ENCODE measurements at places on chromosomes 2 and 18.

- no peak for DNase-seq
Measured at GRCh38 chr2:12769492-12770105, 52.9 kb downstream of the TRIB2 start.

GRCh38 chr2:117977696-117978095 lies 36.2 kb downstream of the CCDC93 start:
- no peak for DNase-seq

- DNase-seq = no peak
Measured at GRCh38 chr2:60413069-60413813, 140.2 kb downstream of the BCL11A start.

DNA sequence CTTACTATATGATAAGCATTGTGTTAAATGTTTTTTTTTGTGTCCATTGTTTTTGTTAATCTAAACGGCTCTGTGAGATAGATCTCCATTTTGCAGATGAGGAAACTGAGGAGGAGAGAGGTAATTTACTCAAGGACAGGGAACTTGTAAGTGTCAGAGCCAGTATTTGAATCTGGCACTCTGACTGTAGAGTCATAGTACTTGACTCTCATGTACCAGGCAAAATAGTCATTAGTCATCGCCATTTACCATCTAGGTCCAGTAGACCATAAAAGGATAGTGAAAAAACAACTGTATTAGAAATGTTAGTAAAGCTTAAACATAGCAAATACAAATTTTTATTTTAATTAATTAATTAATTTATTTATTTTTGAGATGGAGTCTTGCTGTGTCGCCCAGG lies 4.8 kb downstream of the PSMD14 start:
- DNase-seq = no peak

GRCh38 chr2:232658217-232658785 lies 24.9 kb downstream of the EFHD1 start:
- DNase-seq = no peak

GRCh38 chr18:12907258-12907925 lies 23.4 kb upstream of the PTPN2 start:
- DNase-seq = no peak

DNA sequence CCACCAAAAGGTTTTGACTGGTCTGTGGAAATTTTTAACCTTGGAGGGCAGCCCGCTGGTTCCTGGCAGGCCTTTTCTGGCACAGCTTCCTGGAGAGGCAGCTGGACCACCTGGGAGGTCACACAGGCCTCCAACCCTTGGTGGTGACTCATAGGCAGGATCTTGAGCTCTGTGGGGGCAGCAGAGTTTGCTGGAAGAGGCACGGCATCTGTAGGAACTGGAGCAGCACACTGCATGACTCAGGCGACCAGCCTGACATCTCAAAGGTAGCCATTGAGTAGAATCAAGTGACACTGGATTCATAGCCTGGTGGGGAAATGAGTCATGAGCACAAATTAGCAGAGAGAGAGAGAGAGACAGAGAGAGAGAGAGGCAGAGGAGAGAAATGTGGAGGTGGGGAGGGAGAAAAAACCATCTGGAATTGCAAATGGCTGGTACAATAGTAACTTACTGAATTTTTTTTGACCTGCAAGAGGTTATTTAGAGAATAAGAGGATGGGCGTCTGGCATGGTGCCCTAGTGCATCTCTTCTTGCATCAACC lies 57.4 kb downstream of the TRPM8 start:
- no peak for DNase-seq

DNA sequence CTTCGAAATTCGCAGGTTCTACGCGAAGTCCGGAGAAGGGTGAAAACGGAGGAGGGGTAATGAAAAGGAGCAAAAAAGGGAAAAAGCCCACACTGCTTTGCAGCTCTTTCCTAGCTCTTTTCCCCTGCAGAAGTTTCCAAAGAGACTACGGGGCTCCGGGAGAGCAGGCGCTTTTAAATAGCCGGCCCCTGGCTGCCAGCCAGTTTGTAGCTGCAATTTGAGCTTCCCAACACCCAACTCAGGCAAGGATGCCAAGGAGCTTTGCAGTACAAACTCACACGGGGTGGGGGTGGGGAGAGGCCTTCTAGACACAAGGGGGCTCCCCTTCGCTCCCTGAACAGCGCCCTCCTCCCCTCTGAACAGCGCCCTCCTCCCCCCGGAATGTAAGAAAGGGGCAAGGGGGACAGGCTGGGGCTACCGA lies at the start of gene IGFBP5:
TSS of gene IGFBP5 (minus strand) at position 149 of the 421 bp plus-strand sequence. CDS start 774 bp downstream, outside the sequence.
- peak; percentile 92 for DNase-seq

DNA sequence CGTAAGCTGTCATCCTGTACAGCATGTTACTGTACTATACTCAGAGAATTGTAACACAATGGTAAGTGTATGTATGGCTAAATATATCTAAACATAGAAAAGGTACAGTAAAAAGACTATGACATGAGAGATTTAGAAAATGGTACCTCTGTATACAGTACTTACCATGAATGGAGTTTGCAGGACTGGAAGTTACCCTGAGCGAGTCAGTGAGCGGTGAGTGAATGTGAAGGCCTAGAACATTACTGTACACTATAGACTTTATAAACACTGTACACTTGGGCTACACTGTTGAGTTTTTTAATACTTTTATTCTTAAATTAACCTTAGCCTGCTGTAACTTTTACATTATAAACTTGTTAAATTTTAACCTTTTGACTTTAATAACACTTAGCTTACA lies 1.5 kb downstream of the DDX18 start:
- no peak for DNase-seq

- no peak for DNase-seq
Measured at GRCh38 chr2:81645745-81646301, 1341.3 kb upstream of the LRRTM1 start.

DNA sequence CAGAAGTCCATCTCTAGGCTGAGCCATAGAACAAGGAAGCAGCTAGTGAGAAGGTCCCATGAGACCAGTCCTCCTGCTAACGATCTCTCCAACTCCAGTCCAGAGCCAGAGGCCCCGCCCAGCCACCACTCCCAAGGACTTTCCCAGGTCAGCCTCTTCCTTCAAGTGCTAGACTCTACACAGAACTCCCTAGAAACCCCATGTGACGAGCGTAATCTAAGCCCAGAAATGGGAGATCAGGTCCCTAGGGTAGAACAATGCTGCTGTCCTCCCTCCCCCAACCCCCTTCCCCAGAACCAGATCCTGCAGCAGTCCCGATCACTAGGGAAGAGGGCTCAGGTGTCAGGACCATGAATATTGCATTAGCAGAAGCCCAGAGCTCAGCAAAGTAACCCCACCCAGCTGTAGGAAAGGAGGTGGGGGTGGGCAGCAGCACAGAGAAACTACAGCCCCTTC lies 6.9 kb downstream of the DCTN1 start:
- no peak for DNase-seq

- no peak for DNase-seq
Measured at GRCh38 chr2:180882959-180883358, 97.4 kb upstream of the UBE2E3 start.

- DNase-seq = no peak
Measured at GRCh38 chr2:183014005-183014404, 24.3 kb downstream of the NCKAP1 start.

DNA sequence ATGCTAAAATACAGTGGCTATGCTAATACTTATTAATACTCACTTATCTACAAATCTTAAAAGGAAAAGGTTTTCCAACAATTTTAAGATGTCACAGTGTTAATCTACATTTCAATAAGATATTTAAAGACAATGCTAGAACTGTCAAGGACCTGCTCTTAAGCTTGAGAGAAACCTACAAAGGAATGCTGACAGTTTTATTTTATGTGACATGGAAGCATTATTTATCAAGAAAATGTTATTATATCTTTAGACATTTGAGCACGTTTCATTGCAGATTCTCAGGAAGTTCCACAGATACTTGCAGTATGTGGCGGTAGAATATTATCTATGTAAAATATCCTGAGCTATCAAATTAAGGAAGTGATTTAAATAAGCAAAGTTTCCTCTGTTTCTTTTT lies 1255.7 kb upstream of the ZEB2 start:
- DNase-seq = no peak

GRCh38 chr18:48566589-48566988 lies 27.8 kb downstream of the CTIF start:
- DNase-seq = no peak

DNA sequence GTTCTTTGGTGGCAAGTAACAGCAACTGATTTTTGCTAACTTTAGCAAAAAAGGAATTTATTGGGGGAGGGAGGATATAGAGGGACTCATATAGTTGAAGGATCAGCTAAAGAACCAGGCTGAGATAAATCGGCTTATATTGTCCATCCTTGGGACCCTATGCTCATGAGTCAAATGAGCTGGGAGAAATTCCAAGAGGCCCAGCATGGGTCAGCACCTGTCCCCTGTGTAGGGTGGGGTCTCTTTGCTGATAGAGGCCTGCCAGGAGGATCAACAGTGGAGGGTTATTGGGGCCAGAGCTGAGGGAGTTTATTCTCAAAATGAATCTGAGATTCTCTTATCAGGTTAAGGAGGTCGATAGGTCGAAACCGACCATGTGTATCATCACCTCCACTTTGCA lies 97.2 kb downstream of the VAPA start:
- no peak for DNase-seq
